ENCODE measurements at places on chromosomes 5 and 9.

GRCh38 chr9:138105561-138106505, 228.3 kb downstream of the CACNA1B start:
- DNase-seq, result no peak

DNA sequence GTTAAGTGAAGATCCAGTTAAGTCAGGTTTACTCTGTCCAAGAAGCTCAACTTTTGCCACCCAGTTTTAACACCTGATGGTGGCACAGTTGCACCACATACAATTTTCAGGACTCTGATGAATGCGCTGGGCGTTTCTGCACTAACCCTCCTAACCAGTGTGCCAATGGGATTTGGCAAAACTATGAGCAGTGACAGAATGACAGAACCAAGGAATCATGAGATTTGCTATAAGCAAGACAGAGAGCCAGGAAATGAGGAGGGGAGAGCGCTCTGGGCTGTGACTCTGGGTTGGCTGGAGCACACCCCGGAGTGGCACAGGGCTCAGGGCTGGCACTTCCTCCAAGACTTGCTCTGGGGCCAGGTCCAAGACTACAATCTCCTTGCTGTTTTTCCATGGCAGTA, 84.1 kb downstream of the SH3PXD2B start:
- DNase-seq, result no peak

GRCh38 chr9:121718084-121718483, 66.7 kb downstream of the DAB2IP start:
- DNase-seq, result peak; percentile 87

- DNase-seq, result no peak
Observed at GRCh38 chr9:4333787-4334186, 33.9 kb upstream of the GLIS3 start.

GRCh38 chr9:71895955-71896354, 15.0 kb downstream of the ABHD17B start:
- DNase-seq, result no peak

DNA sequence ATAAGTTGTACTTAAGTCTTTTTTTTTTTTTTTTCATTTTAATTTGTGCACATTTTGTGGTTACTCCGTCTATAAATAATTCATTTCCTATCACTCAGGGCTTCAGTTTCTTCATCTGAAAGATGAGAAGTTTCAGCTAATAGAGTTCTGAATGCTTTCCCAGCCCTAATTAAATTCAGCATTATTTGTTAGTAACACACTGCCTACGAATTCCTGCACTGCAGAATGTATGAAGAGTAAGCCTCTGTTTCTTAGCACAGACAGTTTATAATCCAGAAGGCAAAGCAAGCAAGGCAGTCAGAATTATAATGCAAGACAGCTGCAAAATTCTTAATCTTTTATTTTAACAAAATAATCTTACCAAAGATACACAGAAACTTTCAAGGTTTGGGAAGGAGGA, 138.0 kb upstream of the GHR start:
- no peak for DNase-seq

DNA sequence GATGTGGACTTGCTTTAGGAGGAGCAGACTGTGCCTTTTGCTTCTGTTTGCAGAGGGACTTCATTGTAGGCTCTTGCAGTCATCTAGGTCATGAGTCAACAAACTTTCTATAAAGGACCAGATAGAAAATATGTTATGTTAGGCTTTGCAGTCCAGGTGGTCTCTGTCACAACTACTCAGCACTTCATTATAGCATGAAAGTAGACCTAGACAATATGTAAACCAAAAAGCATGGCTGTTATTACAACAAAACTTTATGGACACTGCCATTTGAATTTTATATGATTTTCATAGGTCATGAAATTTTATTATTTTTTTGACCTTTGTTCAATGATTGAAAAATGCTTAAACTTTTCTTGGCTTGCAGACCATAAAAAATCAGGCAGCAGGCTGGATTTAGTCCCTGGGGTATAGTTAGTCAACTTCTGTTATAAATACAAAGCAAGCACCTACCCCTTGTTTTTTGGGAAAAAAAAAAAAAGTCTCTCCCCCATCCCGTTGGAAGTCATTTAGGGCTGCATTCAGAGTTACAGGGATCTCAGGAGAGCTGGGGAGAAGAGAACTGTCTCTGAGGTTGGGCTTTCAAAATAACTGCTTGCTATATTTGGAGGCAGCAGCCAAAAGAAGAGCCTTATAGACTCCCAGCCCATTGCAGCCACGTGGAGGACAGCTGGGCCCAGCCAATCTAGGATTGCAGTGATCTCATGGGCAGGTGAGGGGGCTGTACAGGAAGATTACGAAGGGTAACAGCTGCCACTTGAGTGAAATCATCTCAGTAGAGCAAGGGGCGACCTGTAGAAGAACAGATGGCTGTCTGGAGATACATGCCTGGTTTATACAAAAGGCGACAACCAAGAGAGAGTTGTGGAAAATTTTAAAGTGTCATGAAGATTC, 136.6 kb upstream of the TNC start:
- no peak for DNase-seq

DNA sequence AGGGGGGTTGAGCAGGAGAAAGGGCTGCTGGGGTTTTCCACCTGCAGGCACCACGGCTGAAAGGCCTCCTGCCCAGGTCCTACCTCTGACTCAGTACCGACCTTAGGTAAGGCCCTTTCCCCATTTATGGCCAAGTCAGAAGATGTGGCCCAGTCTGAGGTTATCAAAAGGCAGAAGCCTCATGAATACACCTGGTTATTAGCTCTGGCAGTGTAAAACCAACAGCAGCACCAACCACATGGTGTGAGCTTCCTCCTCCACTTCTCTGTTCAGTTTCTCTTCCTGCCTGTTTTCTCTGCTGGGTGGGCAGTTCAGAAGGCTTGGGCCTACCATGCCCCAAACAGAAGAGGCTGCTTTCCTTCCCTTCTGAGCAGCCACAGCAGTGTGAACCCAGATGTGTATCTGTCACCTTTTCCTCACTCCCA, 86.9 kb downstream of the UGCG start:
- DNase-seq, result no peak

- DNase-seq, result no peak
Observed at GRCh38 chr5:180159756-180160155, 49.3 kb downstream of the RASGEF1C start.

GRCh38 chr5:167307042-167307441, 984.4 kb upstream of the WWC1 start:
- no peak for DNase-seq

GRCh38 chr5:66841264-66841663, 245.1 kb downstream of the MAST4 start:
- DNase-seq, result no peak

GRCh38 chr9:95148208-95148520, 169.3 kb downstream of the FANCC start:
- DNase-seq, result no peak

- DNase-seq, result no peak
Observed at GRCh38 chr9:7984203-7984602, 184.6 kb upstream of the DMAC1 start.

DNA sequence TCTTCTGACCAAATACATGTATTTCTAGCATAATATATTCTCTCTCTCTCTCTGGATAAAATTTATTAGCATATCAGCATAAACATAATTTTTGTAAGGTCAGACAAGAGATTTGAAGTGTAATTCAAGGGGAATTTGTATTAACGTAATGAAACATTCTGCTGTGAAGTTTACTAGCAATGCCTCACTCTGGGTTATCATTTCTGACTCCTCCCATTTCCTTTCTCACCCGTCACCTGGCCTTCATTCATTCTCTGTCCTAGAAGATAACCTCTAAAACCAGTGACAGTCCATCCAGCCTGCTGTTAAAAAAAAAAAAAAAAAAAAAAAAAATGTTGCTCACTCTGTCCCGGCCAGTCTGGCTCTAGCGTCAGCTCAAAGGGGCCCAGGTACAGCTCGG, 27.1 kb downstream of the GRAMD2B start:
- no peak for DNase-seq

DNA sequence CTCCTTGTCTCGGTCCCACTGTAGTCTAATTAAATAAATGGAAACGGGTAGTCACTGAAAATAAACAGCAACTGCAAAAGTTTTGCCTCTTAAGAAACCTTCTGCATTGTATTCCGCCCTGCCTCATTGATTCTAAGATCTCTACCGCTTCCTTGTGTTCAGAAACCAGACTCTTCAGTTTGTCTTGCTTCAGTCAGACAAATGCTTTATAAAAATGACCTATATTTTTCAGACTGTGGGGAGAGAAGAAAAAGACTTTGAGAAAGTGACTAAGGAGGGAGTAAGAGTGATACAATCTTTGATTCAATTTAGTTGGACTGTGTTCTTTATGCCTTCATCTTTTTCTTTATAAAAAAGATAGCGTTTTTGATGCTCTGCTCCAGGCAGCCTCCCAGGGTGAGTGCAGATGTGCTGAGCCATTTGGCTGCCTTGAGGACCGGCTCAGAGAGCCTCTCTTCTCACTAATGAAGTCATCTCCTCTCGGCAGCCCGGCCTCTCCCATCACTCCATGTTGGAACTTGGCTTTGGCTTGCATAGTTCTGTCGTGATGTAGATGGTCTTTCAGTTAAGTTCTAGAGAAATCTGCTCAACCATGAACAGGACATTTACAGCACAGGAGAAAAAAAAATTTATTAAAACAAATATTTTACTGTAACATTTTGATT, 4.0 kb upstream of the VCAN start:
- peak; percentile 64 for DNase-seq

- DNase-seq, result no peak
Observed at GRCh38 chr5:74391410-74391809, 249.1 kb downstream of the ENC1 start.

DNA sequence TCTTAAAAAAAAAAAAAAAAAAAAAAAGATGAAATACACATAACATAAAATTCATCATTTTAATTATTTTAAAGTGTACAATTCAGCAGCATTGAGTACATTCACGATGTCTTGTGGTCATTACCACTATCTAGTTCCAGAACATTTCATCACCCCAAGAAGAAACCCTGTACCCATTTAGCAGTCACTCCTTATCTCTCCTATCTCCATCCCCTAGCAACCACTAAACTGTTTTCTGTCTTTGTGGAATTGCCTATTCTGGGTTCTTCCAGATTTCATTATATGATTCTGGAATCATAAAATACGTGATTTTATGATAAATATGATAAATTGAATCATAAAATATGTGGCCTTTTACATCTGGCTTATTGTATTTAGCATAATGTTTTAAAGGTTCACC, 8.9 kb upstream of the HMCN2 start:
- DNase-seq, result no peak

DNA sequence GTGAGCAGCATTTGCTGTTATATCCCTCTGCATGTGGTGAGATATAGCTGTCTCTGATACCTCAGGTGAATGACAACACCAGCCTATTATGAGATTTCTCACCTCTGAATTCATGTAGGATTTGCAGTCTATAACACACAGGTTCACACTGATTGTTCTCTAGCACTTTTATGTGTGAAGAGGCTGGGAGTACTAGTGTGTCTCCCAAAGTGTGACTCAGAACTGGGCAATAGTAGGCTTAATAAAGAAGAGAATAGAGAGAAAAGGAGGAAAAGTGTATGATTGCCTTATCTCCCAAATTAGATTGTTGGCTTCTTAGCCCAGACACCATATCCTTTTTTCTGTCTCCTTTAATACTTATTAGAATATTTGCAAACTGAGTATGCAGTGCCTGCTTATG, 232.0 kb downstream of the PJA2 start:
- no peak for DNase-seq

GRCh38 chr5:82984786-82985735, 92.1 kb downstream of the TMEM167A start:
- DNase-seq, result no peak

- DNase-seq, result no peak
Observed at GRCh38 chr9:115353681-115354080, 235.7 kb upstream of the TNC start.

- peak; percentile 46 for DNase-seq
Observed at GRCh38 chr5:134026521-134027287, 21.9 kb upstream of the VDAC1 start.

DNA sequence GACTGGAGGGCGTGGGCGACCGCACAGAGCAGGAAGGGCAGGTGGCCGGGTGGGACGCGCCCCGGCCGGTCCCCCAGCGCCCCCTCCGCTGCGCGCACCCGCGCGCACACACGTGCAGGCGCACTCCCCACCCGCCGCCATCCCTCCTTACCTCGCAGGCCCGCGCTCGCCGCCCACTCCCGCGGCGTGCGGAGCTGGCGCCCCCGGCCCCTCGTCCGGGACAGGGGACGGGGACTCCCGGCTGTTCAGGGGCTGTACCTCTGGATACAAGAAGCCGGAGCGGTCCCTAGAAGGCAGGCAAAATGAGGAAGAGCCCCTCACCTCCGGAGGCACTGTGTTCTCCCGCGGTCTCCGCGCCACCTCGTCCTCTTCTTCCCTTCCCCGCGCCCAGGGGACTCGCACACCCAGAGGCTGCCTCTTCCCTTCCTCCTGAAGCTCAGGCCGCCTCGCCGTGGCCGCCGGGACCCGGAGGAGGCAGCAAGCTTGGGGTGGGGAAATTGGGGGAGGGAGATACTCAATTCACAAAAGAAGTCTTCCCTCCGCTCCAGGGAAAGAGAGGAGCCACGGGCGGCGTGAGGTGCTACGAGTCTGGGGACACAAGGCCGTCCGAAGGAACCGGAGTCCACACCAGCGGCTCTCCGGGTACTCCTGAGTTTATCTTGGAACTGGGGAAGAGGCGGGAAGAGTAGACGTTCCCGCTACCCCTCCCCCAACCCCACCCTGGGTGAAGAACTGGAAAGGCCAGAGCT, 1.4 kb upstream of the GABRB2 start:
- no peak for DNase-seq

DNA sequence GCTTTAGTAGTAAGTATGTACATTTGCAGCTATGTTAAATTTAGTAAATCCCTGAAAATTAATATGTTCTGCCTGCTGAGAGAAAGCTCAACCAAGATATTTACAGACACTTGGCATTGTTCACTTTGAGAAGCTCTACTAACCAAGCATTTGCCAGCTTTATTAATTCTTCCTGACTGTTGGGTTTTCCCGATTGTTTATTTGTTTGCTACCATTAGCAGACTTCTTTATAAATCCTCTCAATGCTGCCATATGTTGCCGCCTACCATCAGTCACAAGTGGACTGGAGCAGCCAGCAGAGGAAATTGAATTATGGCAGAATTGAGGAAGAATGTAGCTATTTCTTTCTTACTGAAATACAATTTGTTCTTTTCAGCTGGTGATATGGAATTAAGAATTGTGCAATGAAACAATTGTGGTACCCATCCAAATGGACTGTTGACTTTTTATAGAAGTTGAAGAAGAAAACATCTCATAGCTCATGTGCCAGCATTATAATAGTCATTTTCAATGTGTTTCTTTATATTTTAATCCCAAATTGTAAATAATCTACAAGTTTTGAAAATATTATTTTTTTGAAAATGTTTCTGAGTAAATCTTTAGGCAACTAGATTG, 588.7 kb upstream of the CDH6 start:
- no peak for DNase-seq

DNA sequence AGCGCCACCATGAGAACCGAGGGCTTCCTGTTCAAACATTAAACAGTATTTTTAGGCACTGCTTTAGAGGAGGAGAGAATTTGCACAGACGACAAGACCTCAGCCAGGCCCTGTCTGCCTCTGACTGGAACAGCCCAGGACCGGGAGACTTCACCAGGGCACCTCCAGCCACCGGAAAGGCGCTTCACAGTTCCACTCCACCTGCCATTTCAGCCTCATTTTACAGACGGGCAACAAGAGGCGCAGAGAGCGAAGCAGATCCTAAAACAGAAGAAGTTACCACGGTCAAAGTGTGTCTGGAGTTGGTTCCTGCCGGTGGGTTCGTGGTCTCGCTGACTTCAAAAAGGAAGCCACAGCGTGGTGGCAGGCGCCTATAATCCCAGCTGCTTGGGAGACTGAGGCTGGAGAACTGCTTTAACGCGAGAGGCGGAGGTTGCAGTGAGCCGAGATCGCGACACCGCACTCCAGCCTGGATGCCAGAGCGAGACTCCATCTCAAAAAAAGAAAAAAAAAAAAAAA, 28.4 kb downstream of the COL23A1 start:
- no peak for DNase-seq
